ENCODE measurements at places on chromosomes 7 and 10.

DNA sequence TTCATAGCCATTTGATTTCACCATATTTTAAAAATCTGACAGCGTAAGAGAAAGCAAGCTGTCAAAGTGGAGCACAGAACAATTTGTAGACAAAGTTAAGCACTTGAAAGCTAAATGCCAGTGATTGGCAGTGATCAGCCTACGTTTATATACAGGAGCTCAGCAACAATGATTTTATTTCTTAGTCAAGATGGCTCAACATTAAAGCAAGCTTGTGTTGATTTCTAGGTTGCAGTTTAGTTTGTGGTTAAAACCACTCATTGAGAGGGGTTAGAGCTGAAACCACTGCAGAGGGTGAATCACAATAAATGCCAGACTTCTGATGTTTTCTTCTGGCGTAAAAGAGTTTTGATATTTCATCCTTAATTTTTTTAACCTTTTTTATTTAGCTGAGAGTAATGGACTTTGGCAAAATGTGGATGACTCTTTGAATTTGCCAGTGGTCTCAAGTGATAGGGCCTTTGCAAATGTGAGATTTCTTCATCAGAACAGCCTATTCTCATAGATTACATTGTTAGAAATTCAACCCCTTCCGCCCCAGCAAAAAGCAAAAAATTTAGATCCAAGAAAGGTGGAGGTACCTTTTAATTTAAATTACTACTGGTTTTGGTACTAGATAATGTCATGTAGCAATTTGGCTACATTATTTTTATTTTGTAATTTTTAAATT, 73.8 kb downstream of the SHOC2 start:
- DNase-seq: peak; percentile 62

DNA sequence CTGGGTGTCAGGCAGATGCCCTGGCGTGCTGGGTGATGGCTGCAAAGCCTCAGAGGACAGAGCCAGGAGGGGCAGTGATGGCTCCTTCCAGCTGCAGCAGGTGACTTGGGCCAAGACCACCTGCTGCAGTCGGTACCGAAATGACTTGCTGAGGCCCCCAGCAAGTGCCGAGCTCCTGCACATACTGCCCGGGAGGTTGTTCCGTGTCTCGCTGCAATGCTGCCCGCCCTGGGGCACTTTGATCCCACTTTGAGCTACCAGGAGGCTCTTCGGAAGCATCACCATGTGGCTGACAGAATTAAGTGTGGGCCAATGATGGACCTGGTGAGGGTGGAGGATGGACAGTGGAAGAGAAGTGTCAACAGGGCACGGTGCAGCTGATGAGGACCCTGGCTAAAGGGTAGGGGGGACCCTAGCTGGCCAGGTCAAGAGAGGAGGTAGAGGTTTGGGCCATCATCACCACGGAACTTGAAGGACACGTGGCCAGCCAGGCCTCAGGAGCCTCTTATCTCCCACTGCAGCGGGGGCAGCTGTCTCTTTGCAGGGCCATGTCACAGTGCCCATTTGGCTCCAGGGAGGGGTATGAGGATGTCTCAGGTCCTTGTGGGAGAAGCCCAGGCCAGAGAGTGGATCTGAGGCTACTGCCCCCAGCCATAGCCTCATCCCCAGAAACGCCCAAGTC, 51.1 kb upstream of the NANOS1 start:
- no peak for DNase-seq

GRCh38 chr7:101625031-101625791, 3.9 kb downstream of the MYL10 start:
- no peak for DNase-seq

GRCh38 chr10:17214971-17215781, 12.9 kb upstream of the VIM start:
- no peak for DNase-seq

DNA sequence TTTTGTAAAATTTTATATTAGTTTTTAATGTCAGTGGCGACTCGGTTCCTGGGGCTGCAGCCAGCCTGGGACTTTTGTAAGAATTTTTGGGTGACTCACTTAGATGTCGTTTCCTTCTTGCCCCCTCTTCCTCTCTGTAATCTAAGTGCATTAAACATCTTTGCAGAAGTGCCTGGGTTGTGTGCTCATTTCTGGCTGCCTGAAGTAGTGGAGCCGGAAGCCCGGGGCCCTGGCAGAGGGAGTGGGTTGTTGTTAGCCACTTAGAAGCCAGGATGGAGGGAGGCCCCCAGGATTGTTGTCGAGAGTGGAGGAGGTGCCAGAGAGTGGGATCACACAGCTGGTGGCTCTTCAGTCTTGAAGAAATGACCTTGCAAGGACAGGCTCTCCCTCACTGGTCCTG, 11.0 kb upstream of the TRIM8 start:
- DNase-seq: peak; percentile 43

DNA sequence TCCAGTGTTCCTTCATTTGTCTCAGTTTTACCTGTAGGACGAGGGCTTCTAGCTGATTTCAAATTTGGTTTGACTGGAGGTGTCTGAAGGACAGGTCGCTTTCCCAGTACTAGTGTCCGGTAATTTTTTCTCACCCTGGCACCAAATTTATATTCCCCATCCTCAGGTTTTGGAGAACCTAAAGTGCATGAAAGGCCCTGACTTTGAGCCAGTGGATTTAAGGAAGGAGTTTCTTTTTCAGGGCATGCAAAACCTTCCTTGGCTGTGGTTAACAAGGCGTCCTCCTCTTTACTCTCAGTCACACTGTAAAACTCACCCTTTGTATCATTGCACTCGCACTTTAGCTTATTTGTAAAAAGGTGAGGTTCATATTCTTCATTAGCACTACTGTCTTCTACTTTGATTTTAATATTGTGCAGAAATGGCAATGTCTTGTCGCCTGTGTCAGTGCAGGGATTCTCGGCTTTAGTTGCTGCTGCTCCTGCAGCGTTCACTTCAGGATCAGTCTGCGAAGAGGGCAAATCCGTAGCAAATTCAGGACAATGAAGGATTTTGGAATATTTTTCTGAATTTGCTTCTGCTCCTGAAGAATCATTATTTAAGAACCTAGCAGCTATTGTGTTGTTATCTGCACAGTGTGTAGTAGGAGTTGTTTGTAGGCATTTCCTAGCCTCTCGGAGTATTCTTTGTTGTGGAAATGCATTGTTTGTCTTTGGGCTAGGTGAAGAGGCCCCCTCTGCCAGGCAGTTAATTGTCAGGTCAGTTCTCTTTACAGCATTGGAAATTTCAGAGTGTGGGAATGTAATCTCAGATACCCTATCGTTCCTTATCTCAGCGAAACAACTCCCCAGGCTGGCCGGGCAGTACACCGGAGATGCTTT, 9.9 kb downstream of the SKIDA1 start:
- DNase-seq: no peak

DNA sequence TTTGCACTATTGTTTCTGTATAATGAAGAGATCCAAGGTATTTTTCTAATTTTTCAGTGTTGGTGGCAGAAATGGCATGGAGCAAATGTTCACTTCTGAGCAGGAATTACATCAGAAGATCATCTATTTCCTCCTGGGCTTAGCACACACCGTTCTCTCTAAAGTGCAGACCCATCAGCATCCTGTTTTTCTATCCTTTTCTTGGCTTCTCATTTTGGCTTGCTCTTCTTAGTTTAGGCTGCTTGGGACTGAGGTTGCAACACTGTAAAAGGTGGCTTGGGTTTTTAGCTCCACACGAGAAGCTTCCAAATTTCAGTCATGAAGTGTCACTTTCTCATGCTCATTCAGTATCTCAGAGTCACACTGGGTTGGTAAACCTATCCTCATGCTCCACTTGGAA, 79.9 kb upstream of the SMIM30 start:
- no peak for DNase-seq

DNA sequence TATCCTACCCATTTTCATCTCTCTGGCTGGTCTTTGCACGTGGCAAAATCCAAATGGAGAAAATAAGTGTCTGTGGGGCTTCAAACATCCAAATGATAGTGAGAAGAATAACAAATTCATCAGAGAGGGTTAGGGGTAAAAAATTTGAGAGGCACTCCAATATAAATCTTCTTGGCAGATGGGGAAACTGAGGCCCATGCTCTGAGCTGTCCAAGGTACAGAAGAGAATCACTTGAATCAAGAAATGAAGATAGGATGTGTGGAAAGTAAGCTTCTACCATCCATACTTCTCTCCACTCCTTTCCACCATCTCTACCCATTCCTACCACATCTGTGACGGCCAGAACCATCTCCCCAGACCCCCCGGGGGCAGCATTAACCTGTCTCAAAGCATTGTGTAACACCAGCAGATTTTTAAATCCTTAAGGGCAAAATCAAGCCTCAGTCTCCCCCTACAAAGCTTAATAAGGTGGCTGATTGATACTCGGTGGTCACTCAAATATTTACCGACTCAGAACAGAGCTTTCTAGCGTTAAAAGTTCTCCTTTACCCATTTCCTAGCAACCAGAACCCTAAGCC, 818 bp downstream of the GOT1 start:
- no peak for DNase-seq
